ENCODE measurements at places on chromosomes 7 and 10.

DNA sequence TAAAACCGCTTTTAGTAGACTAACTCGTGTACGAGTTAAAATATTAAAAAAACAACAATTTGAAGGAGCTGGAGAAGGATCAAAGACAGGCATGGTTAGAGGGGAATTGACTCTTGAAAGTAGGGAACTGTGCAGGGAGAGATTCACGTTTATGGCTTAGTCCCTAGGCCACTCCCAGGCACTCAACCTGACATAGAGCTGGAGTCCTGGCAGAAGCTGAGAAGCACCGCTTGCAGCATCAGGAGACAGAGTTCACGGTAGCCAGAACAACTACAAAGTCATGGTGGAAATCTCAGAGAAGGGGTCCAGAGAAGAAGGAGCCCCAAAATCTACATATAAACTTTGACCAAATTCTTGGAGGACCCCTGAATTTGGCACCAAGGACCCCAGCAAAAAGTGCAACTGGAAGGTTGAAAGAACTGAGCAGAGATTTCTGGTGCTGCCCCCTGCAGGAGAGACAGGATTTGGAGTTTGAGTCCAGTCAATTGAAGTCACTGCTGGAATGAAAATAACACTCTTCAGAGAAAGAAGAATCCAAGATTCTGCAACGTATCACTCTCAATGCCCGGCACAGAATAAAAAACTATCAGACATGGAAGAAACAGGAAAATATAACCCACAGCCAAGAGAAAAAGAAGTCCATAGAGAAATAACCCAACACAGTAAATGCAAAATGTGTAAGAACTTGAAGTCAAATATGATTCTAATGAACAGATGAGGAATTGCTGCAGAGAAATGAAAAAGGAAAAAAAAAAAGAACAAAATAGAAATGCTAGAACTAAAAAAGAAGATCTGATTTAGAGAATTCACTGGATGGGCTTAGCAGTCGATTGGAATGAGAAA lies 493.3 kb upstream of the PODXL start:
- DNase-seq = no peak

- DNase-seq = no peak
Measured at GRCh38 chr7:87058744-87059524, 520 bp downstream of the ELAPOR2 start.

- peak; percentile 72 for DNase-seq
Measured at GRCh38 chr10:78543749-78544362, 510.2 kb downstream of the RPS24 start.

DNA sequence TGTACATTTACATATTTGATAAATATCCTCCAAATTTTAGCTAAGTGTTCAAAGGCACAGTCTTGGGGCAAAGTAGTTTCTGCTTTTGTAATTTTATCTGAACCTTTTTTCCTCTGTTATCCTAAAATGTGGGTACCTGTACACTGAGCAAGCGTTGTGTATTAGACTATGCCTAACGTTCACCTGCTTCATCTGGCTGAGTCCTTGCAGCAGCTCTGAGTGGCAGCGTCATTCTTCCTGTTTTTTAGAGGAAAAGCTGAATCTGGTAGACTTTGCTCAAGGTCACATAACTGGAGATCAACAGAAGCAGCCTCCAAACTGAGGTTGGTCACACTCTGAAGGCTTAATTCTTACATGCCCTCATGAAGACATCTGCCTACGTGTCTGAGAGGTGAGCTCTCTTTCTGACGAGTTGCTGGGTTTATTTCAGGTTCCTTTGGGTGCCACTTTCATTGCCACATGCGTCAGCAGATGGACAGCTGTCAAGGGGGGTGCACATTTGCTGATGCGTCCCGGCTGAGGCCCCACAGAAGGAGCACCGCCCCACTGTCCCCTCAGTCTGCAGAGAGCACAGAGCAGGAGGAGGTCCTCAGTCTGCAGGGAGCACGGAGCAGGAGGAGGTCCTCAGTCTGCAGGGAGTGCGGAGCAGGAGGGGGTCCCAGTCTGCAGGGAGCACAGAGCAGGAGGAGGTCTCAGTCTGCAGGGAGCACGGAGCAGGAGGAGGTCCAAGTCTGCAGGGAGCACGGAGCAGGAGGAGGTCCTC lies 406.5 kb upstream of the SHH start:
- DNase-seq = no peak

- no peak for DNase-seq
Measured at GRCh38 chr10:127267442-127267841, 71.1 kb upstream of the INSYN2A start.

DNA sequence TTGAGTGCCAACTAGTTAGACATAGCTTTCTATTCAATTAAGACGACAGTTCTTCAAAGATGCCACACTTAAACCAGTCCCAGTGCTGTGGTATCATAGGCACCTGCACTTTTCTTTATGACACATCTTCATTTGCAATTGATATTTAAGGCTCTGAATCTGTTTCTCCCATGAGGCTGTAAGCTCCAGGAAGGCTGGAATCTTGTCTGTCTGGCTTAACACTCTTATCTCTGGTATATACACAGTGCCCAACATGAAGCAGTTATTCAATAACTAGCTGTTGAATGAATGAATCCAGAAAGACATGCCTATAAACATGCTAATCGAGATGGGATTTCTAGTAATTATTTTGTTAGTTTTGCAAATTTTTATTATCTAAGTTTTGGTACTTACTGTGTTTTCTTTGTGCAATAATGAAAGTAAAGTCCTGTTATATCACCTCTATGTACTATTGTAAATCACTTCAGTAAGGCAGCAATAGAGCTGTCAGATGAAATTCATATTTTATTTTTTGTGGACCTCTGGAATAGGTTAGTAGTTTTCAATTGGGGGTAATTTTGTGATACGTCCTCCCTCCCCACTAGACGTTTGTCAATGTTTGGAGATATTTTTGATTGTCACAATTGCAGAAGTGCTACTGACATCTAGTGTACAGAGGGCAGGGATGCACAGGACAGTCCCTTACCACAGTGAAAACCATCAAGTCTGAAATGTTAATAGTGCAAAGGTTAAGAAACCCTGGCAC lies 51.3 kb upstream of the STEAP4 start:
- DNase-seq = no peak

GRCh38 chr10:3766046-3766756 lies 18.8 kb downstream of the KLF6 start:
- no peak for DNase-seq

GRCh38 chr10:53135213-53135896 lies 362.8 kb upstream of the MBL2 start:
- DNase-seq = no peak

DNA sequence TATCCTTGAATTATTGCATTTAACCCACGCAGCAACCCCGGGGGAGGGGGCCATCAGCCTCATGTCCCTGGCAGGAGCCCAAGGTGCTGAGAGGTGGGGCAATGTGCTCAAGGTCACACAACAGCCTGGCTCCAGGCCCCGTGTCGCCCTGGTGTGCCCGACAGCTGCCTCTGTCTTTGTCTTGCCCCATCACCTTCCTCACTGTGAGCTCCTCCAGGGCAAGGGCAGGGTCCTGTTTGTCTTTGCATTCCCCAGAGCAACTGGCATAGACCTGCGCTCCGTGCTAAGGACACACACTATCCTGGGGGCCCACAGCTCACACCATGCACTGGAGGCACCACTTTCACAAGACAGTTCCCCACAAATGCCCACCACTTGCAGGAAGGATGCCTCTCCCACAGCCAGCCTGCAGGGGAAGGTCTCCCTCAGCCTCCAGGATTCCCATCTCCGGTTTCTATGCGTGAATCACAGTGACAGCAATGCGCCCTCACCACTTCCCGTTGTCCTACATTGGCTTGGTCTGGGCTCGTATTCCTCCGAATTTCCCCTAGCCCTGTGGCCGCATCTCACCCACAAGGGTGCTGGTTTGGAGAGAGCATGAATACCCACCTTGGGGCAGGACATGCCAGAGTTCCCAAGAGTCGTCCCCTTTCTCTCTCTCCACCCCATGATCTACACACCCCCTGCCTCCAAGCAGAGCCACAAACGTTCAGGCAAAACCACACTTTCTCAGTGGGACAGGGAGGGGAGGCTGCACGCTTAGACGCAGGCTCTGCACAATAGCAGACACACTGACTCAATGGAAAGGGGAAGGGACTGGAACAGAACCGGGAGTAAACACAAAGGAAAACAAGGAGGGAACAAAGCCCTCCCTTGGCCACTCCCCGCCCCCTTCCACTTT lies 10.3 kb downstream of the ITPRIP start:
- peak; percentile 86 for DNase-seq

GRCh38 chr7:158975526-158976467 lies 119.4 kb downstream of the DYNC2I1 start:
- DNase-seq = no peak

DNA sequence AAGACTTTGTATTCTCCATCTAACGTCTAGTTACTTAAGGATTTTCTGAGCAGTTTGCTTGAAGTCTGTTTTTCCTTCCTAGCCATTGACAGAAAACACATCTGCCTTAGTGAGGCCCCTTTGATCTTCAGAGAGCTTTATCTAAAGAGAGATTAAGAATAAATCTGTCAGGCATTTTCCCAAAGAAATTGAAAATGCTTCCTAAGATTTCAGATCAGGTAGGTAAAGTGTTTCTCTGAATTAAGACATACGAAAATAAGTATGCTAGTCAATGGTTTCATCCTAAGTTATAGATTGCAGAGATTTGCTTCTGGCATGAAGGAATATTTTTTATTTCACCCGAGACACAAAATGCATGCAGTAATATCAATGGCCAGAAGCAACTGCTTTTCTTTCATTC lies 168.6 kb downstream of the SDK1 start:
- no peak for DNase-seq

DNA sequence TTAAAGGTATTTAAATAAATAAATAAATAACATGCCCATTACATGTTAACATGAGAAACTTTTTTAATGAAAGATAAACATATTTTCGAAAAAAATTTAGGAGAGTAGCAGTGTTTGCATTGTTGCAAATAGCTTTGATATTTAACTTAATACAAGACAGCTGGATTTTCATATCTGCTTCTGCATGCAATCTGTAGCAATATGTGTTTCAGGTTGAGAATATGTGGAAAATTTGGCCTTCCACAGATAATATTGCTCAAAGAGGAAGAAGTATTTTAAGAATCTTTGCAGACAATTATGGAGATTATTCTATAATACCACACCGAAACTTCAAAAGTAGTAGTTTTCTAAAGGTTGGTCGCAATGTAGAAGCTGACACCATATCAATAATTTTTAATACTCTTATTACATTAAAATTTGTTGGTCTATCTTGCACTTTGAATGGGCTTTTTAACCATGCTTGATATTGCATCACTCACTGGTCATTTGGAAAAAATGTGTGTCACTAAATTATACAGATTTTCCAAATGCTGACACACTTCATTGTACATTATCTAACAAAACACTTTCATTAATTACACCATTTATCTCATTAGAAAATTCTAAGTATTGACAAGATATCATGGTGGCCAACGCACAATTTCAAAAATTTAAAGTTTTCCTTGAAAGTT lies 229.8 kb upstream of the HDAC9 start:
- DNase-seq = no peak
